ENCODE measurements at places on chromosomes 12 and 14. TPM values are rescaled to one million over a fixed set of nuclear protein-coding genes. Genes with fewer than 3 reads are reported as not detected.

DNA sequence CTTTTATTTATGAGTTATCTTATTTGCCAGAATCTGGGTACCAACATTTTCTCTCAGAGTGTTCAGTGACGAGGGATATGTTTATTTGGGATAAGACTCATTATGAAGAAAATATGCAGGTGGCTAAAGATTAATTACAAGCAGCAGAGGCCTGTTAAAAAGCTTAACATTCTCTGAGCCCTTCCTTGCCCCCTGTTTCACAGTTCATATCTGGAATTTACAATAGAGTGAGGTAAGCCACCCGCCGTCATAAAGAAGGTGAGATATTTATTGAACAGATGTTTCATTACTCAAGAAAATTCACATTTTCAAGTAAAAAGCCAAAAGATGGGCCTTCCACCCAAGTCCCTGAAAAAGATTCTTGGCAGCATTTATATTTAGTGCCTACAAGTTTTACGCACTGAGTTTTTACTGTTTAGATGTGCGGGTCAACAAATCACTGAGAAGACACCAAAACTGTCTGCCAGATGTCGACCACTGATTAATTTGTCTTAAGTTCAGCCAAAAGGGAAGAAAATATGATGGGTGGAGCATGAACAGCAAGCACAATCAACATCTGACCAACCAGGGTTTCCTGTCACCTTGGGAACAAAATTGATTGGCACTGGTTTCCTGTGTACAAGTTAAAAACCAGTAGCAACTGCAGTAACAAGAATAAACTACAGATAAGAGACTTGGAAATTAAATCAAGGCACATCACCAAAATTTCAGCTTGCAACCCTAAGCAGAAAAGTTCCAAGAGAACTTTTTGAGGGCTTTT, 85.5 kb upstream of the PTPRB start:
- DNase-seq: no peak

DNA sequence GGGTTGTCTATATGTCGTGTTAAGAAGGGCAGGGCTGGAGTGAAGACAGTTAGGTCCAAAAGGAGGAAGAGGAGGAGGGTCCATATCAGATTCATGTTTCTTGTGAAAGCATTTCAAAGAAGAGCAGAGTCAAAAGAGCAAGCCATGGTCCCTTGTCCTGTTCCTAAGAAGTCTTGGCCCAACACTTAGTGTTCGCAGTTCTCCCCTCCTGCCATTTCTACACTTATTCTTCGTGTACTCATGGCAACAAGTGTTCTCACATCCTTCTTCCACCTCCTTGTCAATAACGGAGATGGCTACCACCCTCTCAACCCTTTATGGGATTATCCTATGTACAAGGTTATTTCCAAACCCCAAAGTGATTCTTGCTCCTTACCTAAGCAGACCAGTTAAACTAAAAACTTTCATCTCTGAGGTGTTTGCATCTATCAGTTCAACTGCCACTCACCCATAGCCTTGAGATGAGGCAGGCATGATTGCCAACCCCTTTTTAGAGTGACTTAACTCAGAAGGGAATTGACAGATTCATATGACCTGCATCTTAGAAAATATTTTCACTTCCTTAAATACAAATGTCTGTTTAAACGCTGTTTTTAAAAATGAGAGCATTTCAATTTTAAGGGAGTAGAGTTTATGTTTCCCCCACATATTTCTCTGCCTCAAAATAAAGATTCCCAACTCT, 19.8 kb upstream of the RNASE2 start:
- no peak for DNase-seq

- no peak for DNase-seq
These were observed 556.7 kb downstream of the TMEM121 start for GRCh38 chr14:106083082-106083481.

DNA sequence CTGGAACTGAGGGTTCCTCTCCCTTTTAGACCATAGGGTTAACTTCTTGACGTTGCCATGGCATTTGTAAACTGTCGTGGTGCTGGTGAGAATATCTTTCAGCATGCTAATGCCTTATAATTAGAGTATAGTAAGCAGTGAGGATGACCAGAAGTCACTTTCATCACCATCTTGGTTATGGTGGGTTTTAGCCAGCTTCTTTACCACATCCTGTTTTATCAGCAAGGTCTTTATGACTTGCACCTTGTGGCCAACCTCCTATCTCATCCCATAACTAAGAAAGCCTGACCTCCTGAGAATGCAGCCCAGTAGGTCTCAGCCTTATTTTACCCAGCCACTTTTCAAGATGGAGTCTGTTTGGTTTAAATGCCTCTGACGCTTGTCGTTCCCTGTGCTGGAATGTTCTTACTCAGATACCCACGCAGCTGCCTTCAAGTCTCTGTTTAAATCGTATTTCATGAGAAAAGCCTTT, 44.2 kb downstream of the BBS10 start:
- no peak for DNase-seq

DNA sequence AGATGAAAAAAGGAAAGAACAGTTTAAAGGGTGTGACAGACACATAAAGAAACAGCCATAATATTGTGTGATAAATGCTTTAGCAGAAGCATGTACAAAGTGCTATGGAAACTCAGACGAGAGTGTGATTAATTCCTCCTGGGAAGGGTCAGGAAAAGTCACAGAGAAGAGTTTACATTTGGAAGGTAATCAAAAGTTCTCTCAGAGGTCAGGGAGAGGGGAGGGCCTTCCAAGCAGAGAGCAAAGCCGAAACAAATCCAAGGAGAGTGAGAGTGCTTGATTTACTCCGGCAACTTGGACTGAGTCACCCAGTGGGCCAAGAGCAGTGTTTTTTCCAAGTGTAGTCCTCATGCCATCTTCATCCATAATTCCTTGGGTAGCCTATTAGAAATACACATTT, 108.3 kb downstream of the IGF1 start:
- no peak for DNase-seq

DNA sequence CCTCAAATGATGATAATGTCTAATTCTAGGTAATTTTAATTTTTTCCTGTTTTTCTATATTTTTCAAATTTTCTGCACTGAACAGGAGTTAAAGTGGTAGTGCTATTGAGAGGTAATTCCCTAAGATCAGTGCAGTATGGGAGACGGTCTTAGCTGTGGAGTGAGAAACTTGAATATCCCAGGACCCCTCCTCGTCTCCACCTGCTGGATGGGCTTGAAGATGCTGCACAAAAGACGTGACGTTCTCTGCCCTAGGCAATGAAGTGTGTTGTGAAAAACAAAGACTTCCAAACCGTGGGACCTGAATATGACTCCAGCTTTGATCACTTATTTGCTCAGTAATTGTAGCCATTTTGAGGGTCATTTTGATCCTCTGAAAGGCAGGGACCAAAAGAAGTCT, 298.1 kb downstream of the VRK1 start:
- DNase-seq: no peak

DNA sequence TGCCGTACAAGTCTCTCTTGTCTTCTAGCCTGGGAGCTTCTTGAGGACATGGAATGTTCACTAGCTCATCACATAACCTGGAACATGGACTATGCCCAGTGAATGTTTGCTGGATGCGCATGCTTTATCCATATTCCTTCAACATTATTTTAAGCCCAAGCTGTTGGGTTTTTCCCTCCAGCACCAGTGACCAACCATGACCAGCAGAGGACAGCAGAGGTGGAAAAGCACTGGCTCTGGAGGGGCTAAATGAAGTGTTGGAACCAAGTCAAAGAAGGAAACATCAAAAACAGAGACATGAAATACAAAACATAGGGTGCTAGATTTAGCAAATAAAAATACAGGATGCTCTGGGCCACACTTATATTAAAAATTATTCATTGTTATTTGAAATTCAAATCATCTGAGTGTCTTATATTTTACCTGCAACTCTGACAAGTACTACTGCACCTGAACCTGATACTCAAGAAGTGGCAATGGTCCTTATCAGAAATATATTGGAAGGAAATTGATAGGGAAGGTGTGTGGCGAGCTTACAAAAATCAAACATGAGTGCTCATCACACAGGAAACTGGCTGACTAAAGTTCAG, 23.1 kb upstream of the HELB start:
- DNase-seq: no peak

Gene SRSF5
- total RNA-seq: 389 TPM

Gene GARIN6
- not detected for total RNA-seq
